Breast epithelium (tissue), 4 donors: ENCODE measurements at places on chromosomes 7 and 10. TPM values are rescaled to one million over a fixed set of nuclear protein-coding genes. Genes with fewer than 3 reads are reported as not detected.
A peak's percentile ranks its signal among the peaks of the same experiment; 100 is the strongest.

Gene PAX4
- not detected for total RNA-seq

Gene SORBS1
- total RNA-seq = 156 TPM

Gene GNAI1
- total RNA-seq = 25.6 TPM

Gene THNSL1
- 1.6 TPM for total RNA-seq

Gene MYL7
- total RNA-seq = not detected

Gene GIMAP2
- 10.7 TPM for total RNA-seq

DNA sequence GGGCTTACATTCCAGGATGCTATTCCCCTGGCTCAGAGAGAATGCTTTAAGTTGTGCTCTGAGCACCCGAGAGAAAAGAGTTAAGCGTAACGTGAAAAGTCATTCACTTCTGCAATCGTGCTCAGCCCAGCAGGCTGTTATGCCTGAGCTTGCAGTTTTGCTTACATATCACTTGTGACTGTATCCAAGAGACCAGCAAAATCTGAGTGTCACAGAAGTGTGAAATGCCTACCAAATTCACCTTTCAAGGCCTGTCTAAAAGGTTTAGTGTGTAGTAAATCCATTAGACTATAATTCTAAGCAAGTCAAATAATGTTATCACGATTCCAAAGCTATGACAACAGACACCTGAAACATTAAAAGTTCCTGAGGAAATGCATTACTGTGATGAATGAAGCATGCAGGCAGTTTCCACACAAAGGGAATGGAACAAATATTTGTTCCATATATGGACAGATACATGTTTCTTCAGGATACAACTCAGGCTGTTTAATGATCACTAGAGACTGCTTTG is 20.1 kb downstream of the ITGB1 start:
- no peaks in the 10 kb centered on the region for H3K27me3 ChIP-seq
- peak overlapping the region; percentile 88 for H3K27ac ChIP-seq
- peak overlapping the region; percentile 30 for H3K4me3 ChIP-seq
- peaks cover 19% of the 10 kb centered on the region for H3K4me1 ChIP-seq
- no peak for DNase-seq
- no peaks in the 10 kb centered on the region for H3K36me3 ChIP-seq

GRCh38 chr7:154744256-154744860 is 258.6 kb downstream of the PAXIP1 start:
- DNase-seq = no peak
- H3K36me3 ChIP-seq = no peaks in the 10 kb centered on the region
- H3K4me1 ChIP-seq = no peaks in the 10 kb centered on the region

- H3K27me3 ChIP-seq = no peaks in the 10 kb centered on the region
- H3K27ac ChIP-seq = no peak overlapping the region
- no peak overlapping the region for H3K4me3 ChIP-seq
Measured at GRCh38 chr7:129848436-129848835, 104.3 kb downstream of the UBE2H start.

DNA sequence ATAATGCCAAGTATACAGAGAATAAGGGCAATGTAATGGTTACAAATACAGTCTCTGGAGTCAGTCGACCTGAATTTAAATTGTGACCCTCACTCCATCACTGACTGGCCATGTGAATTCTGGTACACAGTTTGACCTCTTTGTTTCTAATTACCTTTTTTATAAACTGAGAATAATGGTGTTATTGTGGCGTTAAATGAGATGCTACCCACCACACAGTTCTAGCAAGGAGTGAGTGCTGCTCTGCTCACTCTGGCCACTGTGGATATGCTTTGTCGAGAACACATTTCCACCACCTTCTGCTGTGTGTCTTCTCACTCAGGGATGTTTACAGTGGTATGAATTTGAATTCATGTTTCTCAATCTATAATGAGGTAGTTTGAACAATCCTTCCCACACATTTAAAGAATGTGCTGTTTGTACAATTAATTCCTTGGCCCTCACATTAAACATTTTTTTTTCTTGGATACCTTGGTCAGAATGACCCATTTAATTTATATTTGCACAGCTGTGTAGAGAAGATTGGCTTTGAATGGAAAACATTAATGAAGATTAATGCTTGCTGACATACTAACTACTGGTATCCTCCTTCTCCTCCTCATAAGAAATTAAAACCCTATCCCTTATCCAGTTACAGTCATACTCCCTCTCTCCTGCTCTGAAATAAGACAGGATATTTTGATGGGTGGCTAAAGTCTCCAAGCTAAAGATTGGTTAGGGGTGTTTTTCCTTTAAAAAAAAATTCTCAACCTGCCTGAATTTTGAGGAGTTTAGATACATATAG is 42.4 kb downstream of the PLCE1 start:
- no peak for DNase-seq
- H3K4me3 ChIP-seq = no peak overlapping the region
- no peaks in the 10 kb centered on the region for H3K36me3 ChIP-seq
- no peak overlapping the region for H3K27ac ChIP-seq

- no peak for DNase-seq
- no peak overlapping the region for H3K27ac ChIP-seq
- H3K4me1 ChIP-seq = no peaks in the 10 kb centered on the region
- peaks cover 3% of the 10 kb centered on the region for H3K36me3 ChIP-seq
- H3K27me3 ChIP-seq = no peaks in the 10 kb centered on the region
- no peak overlapping the region for H3K4me3 ChIP-seq
Measured at GRCh38 chr7:134440476-134440875, 18.4 kb downstream of the AKR1B1 start.

GRCh38 chr10:127563718-127564553 is 14.8 kb downstream of the NPS start:
- DNase-seq = no peak
- no peaks in the 10 kb centered on the region for H3K4me1 ChIP-seq
- H3K4me3 ChIP-seq = no peak overlapping the region
- no peak overlapping the region for H3K27ac ChIP-seq

- no peak overlapping the region for H3K4me3 ChIP-seq
- no peaks in the 10 kb centered on the region for H3K4me1 ChIP-seq
- no peak for DNase-seq
- no peak overlapping the region for H3K27ac ChIP-seq
Measured at GRCh38 chr7:1520539-1521234, 9.8 kb upstream of the MAFK start.

DNA sequence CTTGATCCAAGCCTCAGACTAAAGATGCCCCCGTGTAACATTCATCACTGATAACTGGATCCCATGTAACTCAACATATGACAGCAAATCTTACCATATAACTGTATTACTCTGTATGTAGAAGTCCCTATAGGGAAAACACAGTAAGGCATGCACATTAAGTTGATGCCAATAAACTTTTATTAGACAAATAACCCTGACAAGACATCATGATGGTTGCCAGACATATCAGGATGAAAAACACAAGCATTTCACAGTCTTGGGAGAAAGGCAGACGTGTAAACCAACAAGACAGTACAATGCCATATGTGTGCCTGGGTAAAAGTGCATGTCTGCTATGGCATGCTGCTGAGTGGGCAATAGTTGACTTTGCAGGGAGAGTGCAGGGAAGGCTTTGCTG is 142.2 kb downstream of the HERPUD2 start:
- H3K4me3 ChIP-seq = no peak overlapping the region
- no peaks in the 10 kb centered on the region for H3K36me3 ChIP-seq
- DNase-seq = no peak
- H3K4me1 ChIP-seq = no peaks in the 10 kb centered on the region

GRCh38 chr10:13003004-13003403 is 1.5 kb upstream of the CCDC3 start:
- no peak overlapping the region for H3K4me3 ChIP-seq
- H3K4me1 ChIP-seq = no peaks in the 10 kb centered on the region

DNA sequence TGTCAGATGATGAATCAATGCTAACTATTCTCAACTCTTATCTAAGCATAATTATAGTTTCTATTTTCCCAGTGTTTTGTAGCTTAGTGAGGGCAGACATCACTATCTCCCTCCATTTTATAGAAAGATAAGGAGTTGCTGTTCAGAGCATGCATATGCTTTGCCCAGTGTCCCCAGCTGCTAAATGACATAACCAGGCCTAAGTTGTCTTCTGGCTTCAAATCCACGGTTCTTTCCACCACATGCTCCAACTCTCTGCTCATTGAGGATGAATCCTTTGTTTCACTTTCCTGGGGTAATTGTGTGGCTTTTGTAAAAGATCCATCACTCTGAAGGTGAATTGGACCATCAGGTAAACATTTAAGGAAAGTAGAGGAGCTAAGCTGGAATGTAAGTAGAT is 134.0 kb downstream of the SNX10 start:
- no peak overlapping the region for H3K4me3 ChIP-seq
- no peak for DNase-seq
- no peak overlapping the region for H3K27ac ChIP-seq
- H3K4me1 ChIP-seq = no peaks in the 10 kb centered on the region

DNA sequence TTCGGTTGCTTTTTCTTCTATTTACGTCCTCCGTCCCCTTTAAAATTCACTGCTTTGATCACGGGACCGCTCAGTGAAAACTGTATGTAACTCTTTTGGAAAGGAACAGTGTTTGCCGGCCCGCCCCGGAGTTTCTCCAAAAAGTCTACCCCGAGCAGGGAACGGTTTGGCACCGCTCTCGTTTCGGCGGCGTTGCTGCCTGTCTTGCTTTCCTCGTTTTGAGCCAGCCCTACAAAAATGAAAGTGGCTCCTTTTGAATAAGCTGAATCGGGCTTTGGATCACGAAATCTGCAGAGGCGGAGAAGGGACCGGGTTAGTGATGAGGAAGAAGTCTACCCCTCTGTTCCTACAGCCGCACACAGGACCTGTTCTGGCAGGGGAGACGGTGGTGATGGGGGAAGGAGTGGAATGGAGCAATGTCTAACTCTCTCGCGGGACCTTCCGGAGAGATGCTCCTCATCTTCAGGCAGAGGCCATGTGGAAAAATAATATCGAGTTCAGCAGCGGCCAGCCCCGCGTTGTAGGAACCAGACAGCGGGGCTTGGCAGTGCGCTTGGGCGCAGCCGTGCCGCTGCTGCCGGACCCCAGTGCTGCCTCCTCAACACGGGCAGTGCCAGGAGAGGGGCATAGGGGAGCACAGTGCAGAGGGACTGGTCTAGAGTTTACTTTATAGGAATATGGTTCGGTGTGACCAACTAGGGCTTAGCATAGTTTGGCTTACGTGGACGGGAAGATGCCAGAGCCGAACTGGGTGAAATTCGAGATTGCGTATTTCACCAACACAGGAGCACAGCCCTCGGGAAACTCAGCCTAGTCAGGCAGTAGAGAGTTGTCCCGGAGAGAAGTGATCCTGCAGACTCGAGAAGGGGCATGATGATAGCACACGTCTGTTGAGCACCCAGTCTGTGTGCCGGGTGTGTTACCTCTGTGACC is 1.4 kb downstream of the HTRA1 start:
- peak overlapping the region; percentile 75 for H3K27ac ChIP-seq
- H3K4me1 ChIP-seq = peaks cover 6% of the 10 kb centered on the region
- H3K4me3 ChIP-seq = peak overlapping the region; percentile 81
- DNase-seq = peak; percentile 45
- H3K36me3 ChIP-seq = no peaks in the 10 kb centered on the region

GRCh38 chr7:95509199-95509598 is 23.5 kb downstream of the ASB4 start:
- H3K27ac ChIP-seq = no peak overlapping the region
- no peaks in the 10 kb centered on the region for H3K36me3 ChIP-seq
- H3K27me3 ChIP-seq = no peaks in the 10 kb centered on the region

DNA sequence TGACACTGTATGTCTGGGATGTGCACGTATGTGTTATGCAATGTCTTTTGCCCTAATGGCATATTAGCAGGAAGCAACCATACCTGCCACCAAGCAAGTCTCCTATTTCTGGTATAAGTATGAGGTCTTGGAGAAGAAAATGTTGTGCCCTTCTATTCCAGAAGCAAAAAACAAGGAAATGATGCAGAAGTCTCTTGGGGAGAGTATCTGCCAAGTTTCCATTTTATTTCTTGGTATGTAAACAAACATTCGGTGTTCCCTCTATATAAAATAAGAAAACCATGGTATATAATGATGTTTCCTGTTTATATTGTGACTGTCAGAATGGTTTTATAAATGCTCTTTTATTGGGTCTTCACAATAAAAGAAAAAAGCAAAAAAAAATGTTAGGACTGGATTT is 19.3 kb upstream of the MYO3A start:
- no peak overlapping the region for H3K27ac ChIP-seq
- DNase-seq = no peak
- H3K36me3 ChIP-seq = no peaks in the 10 kb centered on the region
- no peaks in the 10 kb centered on the region for H3K4me1 ChIP-seq

DNA sequence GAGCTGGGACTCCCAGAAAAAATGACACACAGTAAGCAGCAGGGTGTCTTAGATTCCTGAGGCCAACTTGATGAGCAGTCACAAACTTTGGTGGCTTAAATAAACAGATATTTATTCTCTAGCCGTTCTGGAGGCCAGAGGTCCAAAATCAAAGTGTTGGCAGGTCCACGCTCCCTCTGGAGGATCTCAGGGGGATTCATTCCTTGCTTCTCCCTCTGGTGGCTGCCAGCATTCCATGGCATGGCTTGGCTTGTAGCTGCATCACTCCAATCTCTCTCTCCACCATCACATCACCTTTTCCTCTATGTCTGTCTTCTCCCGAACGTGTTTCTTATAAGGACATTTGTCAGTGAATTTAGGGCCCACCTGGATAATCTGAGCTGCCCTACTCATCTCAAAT is 98.4 kb downstream of the OSBPL3 start:
- no peaks in the 10 kb centered on the region for H3K36me3 ChIP-seq
- no peaks in the 10 kb centered on the region for H3K4me1 ChIP-seq
- no peak overlapping the region for H3K27ac ChIP-seq
- DNase-seq = no peak
- no peak overlapping the region for H3K4me3 ChIP-seq

- no peaks in the 10 kb centered on the region for H3K36me3 ChIP-seq
- no peaks in the 10 kb centered on the region for H3K27me3 ChIP-seq
- no peak overlapping the region for H3K27ac ChIP-seq
- H3K4me1 ChIP-seq = no peaks in the 10 kb centered on the region
- DNase-seq = no peak
- H3K4me3 ChIP-seq = no peak overlapping the region
Measured at GRCh38 chr10:34135515-34135914, 679.6 kb downstream of the PARD3 start.

GRCh38 chr7:33497051-33497450 is 367.7 kb downstream of the BBS9 start:
- H3K27me3 ChIP-seq = no peaks in the 10 kb centered on the region
- no peak for DNase-seq
- H3K4me3 ChIP-seq = no peak overlapping the region
- no peak overlapping the region for H3K27ac ChIP-seq
- no peaks in the 10 kb centered on the region for H3K4me1 ChIP-seq
- H3K36me3 ChIP-seq = no peaks in the 10 kb centered on the region

GRCh38 chr10:117537904-117538524 is 4.5 kb upstream of the EMX2 start:
- no peaks in the 10 kb centered on the region for H3K36me3 ChIP-seq
- H3K4me3 ChIP-seq = peak overlapping the region; percentile 9
- no peak for DNase-seq
- peaks cover 4% of the 10 kb centered on the region for H3K4me1 ChIP-seq

GRCh38 chr10:128626397-128627000 is 500.3 kb upstream of the MKI67 start:
- no peaks in the 10 kb centered on the region for H3K27me3 ChIP-seq
- no peak overlapping the region for H3K27ac ChIP-seq
- DNase-seq = no peak
- no peaks in the 10 kb centered on the region for H3K4me1 ChIP-seq
- no peaks in the 10 kb centered on the region for H3K36me3 ChIP-seq
- no peak overlapping the region for H3K4me3 ChIP-seq
